HFFc6 (cell line): ENCODE measurements at places on chromosomes 11 and 22. TPM values are rescaled to one million over a fixed set of nuclear protein-coding genes. Genes with fewer than 3 reads are reported as not detected.

- peak; percentile 82 for DNase-seq
Observed at GRCh38 chr11:95849087-95849825, 59.0 kb downstream of the CEP57 start.

DNA sequence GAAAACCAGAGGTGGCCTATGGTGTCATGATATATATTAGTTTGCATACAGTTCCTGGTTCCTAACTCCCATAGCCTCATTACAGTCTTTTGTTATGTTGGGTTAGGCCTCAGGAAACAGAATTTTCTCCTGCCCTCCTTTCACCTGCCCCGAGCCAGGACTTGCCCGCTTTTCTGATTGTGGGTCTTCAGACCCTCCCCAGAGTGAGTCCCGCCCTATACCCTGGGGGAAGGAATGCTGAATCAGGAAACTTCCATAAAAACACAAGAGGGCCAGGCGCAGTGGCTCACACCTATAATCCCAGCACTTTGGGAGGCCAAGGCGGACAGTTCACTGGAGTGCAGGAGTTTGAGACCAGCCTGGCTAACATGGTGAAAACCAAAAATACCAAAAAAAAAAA lies 70.9 kb downstream of the SLC35F2 start:
- DNase-seq = no peak

GRCh38 chr11:46557684-46558151 lies 36.1 kb downstream of the AMBRA1 start:
- peak; percentile 62 for DNase-seq

ESAM gene
- total RNA-seq = 0.11 TPM in 1 of 2 replicates, not detected in the other

DESI1 gene
- 41.4 and 58.6 TPM in 2 replicates for total RNA-seq
